ENCODE measurements at places on chromosomes 6 and 20.
A peak's percentile ranks its signal among the peaks of the same experiment; 100 is the strongest.

- no peak for DNase-seq
These were observed 40.4 kb downstream of the GNAS-AS1 start for GRCh38 chr20:58810116-58810878.

- no peak for DNase-seq
These were observed 70.9 kb downstream of the OPN5 start for GRCh38 chr6:47852727-47853126.

- no peak for DNase-seq
These were observed 76.2 kb downstream of the SLC24A3 start for GRCh38 chr20:19288636-19289035.

- no peak for DNase-seq
These were observed 243.0 kb downstream of the ATXN1 start for GRCh38 chr6:16518265-16518664.

DNA sequence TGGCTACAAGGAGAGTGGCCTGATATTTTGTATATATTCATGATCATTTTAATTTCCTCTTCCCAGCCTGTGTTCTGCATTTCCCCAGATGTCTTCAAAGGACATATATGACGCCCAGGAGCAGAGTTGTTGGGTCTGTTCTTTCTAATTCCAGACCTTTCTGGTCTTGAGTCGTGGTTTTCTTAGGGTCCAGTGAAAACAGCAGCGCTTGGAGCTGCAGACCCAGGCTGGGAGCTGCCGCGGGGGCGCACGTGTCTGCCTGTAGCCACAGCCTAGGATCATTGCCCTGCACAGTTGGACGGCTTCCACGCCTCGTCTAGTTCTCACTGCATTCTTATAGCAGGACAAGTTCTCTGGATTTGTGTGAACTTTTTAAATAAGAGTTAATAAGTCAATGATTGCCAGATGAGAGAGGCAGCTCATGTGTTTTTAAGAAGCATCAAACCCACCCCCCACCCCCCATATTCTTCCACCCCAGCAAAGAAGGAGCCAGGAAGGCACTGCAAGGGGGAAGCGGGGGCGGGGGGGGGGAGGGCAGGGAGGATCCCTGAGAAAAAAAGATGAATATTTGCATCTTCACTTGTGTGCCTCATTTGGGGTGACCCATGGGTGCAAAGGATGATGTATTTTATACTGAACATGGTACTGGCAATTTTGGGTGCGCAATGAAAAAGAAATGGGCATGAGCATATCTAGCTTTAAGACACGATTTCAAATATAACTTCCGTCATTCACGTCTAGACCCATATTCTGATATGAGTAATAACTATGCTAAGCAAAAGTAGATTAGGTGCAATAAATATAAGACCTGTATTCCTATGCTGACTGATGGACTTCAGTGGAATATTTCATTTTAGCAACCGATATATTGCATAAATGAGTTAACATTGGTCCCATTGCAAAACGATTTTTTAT is 160.0 kb downstream of the TBXT start:
- DNase-seq = peak; percentile 57

Measured in AG20443 (cell line).